ENCODE measurements at places on chromosomes 6 and 20.

- no peak for DNase-seq
These were observed 185.6 kb downstream of the GJA10 start for GRCh38 chr6:90079560-90080490.

- DNase-seq, result no peak
These were observed 425.1 kb downstream of the UTRN start for GRCh38 chr6:144710207-144710606.

GRCh38 chr6:44004625-44005506, 122.4 kb downstream of the MRPL14 start:
- no peak for DNase-seq

GRCh38 chr6:16623731-16624130, 137.5 kb downstream of the ATXN1 start:
- no peak for DNase-seq

- no peak for DNase-seq
These were observed at the start of gene BFSP1 for GRCh38 chr20:17530716-17531664. TSS of gene BFSP1 (minus strand) at chr20:17531379. CDS start at chr20:17531329, 50 bp downstream.

- no peak for DNase-seq
These were observed 24.7 kb upstream of the HIVEP1 start for GRCh38 chr6:11987386-11987785.

DNA sequence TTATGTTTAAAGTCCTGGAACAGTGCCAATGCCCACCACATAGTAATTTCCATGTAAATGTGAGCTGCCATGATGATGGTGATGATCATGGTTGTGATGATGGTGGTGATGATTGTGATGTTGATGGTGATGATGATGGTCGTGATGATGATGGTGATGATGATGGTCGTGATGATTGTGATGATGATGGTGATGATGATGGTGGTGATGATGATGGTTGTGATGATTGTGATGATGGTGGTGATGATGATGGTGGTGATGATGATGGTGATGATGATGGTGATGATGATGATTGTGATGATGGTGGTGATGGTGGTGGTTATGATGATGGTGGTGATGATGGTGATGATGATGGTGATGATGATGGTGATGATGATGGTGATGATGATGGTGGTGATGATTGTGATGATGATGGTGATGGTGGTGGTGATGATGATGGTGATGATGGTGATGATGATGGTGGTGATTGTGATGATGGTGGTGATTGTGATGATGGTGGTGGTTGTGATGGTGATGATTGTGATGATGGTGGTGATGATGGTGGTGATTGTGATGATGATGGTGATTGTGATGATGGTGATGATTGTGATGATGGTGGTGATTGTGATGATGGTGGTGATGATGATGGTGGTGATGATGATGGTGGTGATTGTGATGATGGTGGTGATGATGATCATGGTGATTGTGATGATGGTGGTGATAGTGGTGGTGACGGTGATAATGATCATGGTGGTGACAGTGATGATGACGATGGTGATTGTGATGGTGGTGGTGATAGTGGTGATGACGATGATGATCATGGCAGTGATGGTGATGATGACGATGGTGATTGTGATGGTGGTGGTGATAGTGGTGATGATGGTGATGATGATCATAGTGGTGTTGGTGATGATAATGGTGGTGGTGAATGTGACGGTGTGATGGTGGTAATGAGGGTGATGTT, 82.3 kb downstream of the PHACTR3 start:
- no peak for DNase-seq

GRCh38 chr6:44235891-44236516, 10.9 kb upstream of the HSP90AB1 start:
- no peak for DNase-seq

DNA sequence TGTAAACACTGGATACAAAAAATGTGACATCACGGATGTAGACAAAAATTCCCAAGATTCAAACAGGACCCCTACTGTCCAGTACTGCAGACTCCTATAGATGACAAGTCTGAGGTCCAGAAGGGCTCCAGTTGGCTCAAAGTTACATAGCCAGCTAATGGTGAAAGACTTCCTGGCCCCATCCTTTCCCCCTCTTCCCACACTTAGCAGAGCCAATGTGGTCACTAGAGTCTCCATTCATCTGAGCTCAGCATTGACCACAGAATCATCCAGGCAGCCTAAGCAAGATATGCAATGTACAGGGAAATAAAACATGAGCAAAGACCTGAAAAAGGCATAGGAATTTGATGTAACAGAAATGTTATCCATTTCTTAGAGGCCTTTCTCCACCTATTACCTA, 180.5 kb downstream of the ADAT2 start:
- no peak for DNase-seq

- DNase-seq, result no peak
These were observed 299.5 kb downstream of the ADGB start for GRCh38 chr6:146898069-146898887.

GRCh38 chr6:23535101-23535500, 590.9 kb upstream of the NRSN1 start:
- no peak for DNase-seq

DNA sequence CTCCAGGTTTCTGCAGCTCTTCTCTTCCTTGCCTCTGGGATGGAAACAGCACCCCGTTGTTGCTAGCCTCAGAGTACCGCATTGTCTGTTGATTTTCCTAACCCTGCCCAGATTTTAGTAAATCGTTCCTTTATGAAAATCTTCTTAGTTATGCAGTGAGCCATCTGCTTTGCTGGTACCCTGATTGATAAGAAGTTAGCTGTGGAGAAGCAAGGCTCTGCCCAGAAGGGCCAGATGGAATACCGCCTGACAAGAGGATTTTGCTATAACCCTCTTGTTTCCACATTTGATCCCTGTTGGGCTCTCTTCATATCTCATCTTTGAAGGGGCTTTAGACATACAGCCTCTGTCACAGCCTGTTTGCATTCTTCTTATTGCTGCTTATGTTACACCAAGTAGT, 229.0 kb downstream of the CDKAL1 start:
- no peak for DNase-seq

DNA sequence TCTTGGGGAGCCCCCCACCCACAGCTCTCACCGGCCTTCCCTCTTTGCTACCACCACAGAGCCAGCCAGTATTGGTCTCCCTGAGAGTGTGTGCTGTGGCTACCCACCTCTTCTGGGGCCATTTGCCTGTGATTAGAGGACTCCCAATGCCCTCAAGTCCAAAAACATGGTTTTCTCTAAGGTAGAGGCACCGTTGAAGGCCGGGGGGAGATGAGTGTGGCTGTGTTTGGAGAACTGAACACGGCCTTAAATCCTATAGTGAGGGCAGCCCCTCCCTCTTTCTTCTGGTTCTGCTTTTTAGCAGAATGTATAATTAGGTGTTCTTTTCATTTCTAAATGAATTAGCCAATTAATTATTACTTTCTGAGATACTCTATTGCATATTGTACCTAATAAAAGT, 2.5 kb downstream of the CCR6 start:
- no peak for DNase-seq

DNA sequence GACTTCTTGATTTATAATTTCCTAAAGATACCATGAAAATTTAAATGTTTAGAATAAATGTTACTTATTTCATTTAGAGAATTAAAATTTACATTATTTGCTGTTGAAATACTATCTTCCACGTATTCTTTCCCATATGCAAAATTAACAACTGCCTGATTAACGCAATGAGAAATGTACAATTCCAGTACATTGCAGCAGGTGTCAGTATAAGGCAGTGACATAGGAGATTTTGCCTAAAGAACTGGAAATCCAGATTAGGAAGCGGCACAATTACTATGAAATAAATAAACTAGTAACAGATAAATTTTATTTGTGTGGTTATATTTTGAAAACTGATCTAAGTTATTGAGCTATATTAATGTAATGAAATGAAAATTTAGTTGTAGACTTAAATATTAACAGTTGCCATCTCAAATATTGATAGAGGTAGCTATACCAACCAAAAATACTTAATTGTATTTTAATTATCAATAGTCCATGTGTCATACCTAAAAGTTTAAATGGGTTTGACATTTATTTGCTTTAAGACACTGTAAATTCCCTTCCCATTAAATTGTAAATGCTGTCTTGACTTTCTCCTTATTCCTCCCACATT, 300.2 kb downstream of the UTRN start:
- DNase-seq, result peak; percentile 54

GRCh38 chr6:20202699-20203302, 9.5 kb downstream of the MBOAT1 start:
- DNase-seq, result no peak

DNA sequence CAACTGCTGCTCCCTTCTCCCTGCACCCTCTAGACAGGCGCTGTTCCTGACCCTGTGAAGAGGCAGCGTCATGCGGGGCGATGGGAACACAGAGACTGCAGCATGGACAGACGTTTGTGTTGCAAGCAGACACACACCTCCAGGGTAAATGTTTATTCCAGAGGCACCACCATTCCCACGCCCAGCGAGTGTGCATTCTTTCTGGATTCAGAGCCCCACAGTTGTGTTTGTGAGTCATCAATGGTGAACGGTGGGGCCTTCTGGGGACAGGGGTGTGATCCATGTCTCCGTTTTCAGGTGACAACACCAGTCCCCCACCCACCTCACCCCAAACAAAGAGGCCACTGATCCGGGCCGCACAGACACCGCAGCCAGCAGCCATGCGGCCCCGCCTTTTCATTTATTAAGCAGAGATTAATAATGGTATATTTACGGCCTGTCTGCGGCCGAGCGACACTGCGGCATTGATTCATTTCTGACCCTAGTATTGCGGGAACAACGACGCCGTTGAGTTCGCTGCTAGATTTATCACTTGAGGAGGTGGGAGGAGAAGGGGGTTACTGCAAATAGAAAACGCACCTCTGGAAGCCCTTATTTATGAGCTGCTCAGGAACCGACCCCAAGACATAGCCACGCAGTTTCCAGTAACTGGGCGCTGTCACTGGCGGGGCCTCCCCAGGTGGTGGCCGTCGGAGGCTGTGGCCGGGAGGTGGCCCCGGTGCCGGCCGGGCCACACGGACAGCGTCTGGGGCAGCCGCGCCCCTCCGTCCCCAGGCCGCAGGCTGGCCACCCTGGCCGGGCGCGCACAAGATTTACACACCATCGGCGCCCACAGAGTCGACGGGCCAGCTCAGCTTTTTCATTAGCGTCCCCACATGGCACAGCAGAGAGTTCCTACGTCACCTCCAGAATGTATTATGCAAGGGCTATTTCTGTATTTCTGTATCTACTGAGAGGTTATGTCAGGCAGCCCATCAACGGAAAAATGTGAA, 367.6 kb downstream of the THBS2 start:
- no peak for DNase-seq

DNA sequence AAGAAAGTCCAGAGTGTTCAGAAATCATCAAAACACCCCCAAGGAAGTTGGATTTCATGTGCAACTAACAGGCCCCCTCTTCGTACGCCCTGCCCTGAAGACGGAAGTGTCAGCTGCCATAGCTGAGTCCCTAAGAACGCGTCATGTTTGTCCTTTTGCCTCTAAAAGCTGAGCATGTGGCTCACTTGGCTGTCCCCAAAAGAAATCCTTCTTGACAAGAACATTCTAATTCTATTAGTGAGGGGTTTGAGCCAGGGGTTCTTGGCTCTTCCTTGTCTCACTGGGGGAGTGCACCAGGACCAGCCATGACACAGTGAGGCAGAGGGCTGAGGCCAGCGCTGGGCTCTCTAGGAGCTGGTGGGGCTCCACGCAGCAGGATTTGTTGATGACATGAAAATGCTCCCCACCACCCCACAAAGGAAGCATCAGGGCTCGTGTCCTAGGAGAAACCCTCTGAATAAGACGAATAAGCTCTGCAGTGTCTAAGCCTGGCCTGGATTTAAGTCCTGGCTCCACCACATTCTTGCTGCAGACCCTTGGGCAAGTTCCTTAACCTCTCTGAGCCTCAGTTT, 20.0 kb upstream of the SPO11 start:
- no peak for DNase-seq

DNA sequence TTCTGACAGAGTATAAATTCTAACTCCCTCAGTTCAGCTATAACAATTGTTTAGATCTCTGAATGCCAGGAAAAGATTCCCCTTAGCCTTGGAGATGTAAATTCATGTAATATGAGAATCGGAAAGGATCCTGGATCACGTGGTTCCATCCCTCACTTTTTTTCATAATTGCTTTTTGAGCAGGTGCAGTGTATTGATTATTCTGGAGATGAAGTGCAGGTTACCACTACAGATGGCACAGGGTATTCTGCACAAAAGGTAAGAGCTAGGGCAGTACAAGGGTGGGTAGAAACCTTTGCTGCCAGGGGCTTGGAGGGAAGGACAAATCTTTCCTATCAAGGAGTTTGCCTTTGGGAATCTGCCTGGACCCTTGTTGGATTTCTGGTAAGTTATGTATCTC, 52.7 kb downstream of the KDM1B start:
- no peak for DNase-seq

DNA sequence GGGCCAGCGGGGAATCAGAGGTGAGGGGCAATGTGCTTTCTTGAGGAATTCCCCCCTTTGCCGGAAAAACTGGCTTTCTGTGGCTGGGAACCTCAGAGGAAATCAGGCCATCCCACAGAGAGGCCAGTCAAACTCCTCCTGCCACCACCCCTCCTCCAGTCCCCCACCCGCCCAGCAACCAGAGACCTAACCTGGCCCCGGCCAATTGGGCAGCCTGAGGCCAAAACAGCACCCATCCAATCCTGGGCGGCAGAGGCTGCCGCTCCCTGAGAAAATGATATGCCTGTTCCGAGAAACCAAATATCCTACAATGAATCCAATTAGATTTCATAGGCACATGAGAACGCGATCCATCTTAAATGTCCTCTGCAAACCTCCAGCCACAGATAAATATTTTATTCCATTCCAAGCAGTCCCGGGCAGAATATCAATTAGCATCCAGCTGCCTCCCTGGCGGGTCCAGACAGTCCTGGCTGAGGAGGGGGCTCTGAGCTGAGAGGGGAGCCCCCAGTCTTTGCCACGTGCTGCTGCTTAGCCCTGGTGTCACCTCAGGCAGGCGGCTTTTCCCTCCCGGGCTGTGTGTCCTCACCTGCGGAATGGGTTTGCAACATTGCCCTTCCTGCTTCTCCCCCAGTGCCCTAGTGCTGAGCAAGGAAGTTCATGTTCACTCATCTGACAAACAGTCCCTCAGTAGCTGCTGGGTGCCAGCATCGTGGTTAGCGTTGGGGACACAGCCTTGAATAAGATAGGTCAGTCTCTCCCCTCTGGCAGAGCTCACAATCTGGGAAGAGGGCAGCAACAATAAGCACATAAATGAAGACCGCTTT, 95.0 kb downstream of the DLGAP4 start:
- no peak for DNase-seq

DNA sequence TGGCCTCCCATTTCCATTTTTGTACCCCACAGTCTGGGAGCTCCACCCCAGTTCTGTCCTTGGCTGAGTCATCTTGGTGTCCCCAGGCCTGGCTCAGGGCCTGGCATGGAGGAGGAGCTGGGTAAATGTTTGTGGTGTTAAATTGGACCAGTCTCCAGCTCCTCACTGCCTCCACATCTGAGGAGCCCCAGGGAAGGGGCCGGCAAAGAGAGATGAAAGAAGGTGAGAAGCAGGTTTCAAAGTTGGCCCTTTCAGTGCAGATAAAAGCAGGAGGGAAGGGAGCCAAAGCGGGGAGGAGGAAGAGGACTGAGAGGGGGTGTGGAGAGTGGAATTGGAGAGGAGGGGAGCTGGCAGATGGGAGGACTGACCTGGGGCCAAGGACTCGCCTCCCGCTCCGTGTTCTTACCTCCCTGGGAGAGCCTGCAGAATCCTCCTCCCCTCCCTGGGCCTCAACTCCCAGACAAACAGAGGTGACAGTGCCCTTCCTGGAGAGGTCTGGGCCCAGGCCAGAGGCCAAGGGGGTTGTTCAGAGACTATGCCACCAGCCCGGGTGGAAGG, 89.0 kb downstream of the CD40 start:
- no peak for DNase-seq

GRCh38 chr20:60883496-60883895, 368.6 kb upstream of the CDH4 start:
- no peak for DNase-seq
